ENCODE measurements at places on chromosomes 2 and 18.

DNA sequence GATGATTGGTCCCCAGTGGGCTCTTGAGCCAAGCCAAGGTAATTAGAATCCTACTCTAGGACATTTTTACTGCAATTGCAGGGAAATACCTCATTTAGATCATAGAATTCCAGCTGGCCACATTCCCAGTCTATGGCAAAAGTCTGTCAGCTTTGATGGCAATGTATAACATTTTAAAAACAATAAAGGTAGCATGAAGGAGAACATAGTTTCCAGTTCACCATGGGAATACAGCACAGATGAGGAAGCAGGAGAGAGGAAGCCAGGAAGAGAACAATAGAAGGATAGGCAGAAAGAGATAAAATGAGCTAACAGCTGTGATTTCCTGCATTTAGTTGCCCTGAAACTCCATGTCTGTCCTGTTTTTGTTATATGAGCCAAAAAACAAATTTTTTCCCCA is 897.3 kb upstream of the DDX18 start:
- no peak for DNase-seq

- DNase-seq, result no peak
Observed at GRCh38 chr2:149463328-149464002, 124.1 kb downstream of the MMADHC start.

- DNase-seq, result no peak
Observed at GRCh38 chr18:36160959-36161371, 26.3 kb upstream of the MOCOS start.

DNA sequence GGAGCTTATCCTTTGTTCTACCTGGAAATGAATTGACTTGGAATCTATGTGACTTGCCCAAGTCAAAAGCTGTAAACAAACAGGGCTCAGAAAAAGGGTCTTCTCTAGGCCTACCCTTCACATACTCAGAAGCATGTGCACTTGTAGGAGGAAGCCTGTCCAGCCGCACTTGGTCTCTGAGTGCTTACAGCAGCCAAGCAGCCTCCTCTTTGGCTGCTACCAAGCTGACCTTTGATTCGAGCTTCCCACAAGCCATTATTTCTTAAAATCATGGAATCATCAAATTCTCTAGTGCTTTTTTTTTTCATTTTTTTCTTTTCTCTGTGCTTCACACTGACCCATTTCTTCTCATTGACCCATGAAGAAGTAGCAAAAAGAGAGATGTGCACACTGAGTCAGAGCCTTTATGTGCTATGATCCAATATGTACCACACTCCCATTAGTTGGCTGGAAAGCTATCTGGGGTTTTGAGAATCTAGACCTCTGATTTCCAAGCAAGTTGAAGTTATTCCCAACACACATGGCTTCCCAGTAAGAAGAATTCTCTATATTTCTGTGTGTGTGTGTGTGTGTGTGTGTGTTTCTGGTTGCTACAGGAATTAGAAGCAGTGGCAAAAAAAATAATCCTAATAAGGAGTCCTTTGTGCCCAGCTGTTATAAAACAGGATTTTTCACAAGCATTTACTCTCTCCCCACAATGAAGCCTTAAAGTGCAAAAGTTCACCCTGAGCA is 550.3 kb upstream of the TNP1 start:
- DNase-seq, result no peak

- no peak for DNase-seq
Observed at GRCh38 chr2:181004647-181005325, 24.4 kb downstream of the UBE2E3 start.

All from H4 (cell line).